ENCODE measurements at places on chromosomes 11 and 22.

DNA sequence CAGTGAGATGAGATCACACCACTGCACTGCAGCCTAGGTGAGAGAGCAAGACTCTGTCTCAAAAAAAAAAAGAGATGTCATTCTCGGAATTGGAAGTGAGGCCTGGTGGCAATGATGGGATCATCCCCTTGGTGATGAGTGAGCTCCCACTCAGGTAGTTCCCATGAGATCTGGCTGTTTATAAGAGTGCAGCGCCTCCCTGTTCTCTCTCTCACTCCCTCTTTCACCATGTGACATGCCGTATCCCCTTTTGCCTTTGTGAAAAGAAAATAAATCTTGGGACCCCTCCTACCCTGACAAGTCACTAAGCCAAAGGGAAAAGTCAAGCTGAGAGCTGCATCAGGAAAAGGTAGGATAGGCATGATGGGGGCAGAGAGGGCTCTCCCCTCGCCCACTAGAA, 28.8 kb downstream of the ZNF70 start:
- DNase-seq, result no peak

DNA sequence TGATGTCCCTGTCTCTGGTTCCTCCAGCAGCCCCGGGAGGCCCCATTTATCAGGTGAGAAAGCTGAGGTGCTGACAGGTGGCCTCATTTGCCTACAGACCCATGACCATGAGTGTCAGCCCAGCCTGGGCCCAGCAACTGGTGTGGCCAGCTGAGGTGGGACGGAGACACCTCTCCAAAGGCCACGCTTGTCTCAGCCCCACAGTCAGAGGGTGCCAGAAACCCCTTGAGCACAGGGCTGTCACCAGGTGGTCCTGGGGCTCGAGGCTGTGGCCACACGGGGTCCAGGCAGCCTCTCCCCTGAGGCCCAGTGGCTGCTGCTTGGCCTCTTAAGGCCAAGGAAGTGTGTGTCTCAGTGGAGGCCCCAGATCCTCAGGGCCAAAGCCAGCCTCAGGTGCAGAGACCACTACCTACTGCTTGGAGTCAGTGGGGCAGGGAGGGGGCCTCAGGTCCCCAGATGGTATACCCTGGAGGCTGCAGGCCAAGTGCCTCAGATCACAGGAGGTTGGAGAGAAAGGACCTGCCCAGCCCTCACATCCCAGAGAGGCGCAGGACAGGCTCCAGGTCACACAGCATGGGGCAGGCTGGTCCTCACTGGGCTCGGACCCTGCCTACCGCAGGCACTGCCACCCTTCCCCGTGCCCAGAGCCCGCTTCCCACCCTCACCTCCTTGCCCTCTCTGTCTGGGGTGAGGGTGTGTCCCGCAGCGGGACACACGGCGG, 11.4 kb downstream of the RAB3IL1 start:
- DNase-seq, result no peak

DNA sequence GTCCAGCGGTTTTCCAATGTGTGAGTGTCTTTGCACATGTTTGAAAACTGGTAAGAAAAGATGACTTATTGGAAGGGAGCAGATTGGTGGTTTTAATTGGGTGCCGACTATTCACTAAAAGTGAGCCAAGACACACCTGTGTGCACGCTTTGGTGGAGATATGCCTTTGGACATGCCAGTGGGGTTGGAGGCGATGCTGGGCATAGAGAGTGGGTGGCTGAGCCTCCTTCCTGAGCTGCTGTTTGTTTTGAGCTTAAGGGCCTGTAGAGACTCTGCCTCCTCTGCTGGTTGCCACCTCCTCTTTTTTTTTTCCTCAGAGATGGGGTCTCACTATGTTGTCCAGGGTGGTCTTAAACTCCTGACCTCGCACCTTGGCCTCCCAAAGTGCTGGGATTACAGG, 9.5 kb downstream of the IGHMBP2 start:
- DNase-seq, result no peak

GRCh38 chr11:104361975-104362374, 198.0 kb upstream of the PDGFD start:
- DNase-seq, result no peak

DNA sequence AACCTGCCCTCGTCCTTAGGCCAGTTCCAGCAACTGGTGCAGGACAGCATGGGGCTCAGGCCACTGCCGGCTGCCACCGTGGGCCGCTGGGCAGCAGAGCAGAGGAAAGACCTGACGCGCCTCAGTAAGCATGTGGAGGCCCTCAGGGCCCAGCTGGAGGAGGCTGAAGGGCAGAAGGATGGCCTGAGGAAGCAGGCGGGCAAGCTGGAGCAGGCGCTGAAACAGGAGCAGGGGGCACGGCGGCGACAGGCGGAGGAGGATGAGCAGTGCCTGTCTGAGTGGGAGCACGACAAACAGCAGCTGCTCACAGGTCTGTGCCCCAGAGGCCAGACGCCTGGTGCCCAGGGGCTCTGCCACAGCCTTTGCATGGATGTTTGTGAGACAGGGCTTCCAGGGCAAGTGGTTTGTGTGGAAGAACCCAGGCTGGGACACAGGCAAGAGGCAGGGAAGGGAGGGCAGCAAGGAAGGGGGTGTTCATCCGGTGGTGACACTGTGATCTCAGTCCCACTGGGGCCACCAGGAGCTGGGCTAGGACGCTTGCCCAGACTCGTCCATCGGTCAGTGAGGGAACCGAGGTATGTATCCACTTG, 13.9 kb downstream of the CCDC157 start:
- DNase-seq, result no peak

DNA sequence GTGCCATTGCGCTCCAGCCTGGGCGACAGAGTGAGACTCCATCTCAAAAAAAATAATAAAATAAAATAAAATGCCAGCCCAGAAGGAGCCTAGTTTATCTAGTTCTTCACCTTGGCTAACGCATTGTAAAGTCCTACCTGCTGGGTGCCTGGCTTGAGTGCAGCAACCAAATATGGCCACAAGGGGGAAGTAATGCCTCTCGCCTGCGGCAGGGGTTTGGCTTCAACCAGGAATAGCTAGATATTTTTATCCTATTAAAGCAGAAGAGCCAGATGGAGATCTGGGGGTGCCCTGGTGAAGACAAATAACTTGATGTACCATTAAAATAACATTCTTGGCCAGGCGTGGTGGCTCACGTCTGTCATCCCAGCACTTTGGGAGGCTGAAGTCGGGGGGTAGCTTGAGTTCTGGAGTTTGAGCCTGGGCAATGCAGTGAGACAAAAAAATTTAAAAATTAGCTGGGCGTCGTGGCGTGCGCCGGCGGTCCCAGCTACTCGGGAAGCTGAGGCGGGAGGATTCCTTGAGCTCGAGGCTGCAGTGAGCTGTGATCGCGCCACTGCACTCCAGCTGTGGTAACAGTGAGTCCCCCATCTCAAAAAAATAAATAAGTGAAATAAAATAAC, 20.6 kb upstream of the PLEKHB1 start:
- peak; percentile 92 for DNase-seq

DNA sequence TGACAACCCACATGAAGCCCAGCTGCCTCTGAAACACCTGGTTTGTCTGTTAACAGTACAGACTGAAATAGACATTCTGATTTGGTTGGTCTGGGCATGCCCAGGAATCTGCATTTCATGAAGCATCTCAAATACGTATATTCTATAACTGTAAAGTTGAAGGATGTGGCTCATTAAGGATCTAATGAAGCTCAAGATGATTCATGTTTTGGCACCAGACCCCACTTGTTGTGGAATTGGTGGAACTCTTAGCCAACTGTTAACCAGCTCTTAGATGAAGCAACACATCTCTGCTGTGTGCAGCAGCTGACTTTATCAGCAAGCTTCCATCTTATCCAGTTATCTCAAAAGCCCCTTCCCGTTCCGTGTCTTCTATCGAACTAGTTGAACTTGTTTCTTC, 232.2 kb downstream of the INSC start:
- DNase-seq, result no peak

- DNase-seq, result no peak
Measured at GRCh38 chr11:126127898-126128297, 65.2 kb upstream of the CDON start.

GRCh38 chr11:21736404-21736803, 456.5 kb upstream of the ANO5 start:
- DNase-seq, result no peak

- no peak for DNase-seq
Measured at GRCh38 chr11:113411536-113411935, 24.0 kb downstream of the ANKK1 start.

DNA sequence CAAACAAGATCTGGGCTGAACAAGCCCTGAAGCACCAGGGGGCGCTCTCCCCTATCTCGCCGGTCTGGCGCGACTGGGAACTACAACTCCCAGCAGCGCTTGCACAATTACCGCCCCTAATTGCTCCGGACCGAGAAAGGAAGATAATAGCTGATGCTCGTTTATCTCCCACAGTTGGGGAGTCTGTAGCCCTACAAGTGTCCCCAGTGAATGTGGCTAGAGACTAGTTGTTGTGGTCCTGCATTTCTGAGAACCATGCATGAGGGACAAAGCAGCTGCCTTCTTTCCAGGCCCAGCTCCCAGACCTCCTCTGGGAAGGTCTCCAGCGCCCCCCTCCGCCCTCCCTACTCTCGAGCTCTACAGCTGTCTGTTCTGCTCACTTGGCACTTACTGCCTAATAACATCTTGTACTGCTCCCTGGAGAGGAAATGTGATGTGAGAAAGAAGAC, 34.4 kb downstream of the NRXN2 start:
- peak; percentile 93 for DNase-seq

DNA sequence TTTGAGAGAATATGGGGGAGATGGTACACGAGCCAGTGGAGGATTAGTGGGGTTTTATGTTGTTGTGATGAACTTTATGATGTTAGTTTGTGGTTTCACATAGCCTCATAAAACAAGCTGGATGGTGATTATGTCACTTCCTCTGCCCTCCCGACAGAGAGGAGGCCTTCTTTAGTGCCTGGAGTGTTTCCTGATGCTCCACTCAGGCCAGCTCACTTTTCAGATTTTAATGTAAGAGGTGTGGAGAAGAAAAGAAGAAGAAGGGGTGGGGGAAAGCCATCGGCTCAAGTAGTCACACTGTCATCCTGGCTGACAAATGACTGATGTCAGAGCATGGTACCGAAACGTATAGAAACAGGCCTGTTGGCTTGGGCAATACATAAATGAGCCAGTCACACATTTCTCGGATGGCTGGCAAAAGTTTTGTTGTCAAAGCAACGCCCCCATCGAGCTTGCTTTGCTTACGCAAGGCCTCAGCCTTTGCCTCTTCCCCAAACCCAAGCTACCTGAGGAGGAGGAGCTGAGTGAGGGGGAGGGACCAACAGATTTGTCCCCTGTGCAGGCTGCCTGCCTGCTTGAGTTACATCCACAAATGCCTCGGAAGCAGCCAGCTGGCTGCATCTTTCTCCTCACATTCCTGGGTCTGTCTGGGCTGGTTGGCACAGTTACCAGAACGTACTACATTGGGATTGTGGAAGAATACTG, at the start of gene HEPHL1:
Gene HEPHL1, plus strand, starts transcription at position 578 of the 705 bp plus-strand sequence. Its CDS starts 15 bp downstream, at position 593.
- DNase-seq, result peak; percentile 25

DNA sequence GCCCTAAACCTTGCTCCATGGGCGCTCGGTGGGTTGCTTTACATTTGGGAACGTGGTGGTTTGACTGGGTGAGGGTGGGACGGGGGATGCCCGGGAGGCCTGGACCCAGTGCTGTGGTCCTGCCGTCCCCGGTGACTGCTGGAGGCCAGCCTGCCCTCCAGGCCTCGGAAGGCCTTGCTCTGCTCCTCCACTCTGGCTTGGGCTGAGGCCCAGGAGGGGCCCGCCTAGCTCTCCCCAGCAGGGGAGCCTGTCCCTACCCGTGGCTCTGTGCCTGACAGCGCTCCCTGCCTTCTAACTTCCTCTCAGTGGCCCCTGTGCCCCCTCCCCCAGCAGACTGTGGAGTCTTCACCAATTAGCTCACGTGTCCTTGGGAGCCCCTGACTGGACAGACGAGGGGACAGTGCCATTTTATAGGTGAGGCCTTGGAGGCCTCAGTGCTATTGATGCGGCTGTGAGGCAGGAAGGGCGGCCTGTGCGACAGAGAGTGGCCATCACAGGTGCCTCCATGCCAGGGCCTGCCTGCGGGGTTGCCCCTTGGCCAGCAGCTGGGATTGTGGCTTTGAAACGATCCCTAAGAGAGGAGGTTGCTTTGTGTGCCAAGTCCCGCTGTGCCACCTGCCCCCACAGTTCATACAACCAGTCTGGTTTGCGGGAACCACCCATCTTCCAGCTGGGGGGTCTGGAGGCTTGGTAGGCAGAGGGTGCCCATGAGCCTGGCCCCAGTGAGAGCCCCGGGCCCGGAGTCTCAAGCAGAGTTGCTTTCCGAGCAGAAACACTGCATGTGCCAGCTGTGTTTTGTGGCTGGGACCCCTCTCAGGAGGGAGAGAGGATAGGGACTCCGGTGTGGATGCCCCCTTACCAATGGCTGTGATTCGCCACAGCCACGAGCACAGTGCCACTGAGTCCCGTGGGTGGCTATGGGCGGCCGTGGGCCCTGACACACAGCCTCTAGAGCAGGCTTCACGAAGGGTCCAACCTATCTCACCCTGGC, 17.7 kb downstream of the TPCN2 start:
- DNase-seq, result no peak

GRCh38 chr11:107307991-107308390, 149.6 kb downstream of the CWF19L2 start:
- no peak for DNase-seq

GRCh38 chr11:63945477-63946163, 6.8 kb downstream of the NAA40 start:
- peak; percentile 79 for DNase-seq

GRCh38 chr11:3166268-3167142, 1.4 kb upstream of the OSBPL5 start:
- DNase-seq, result no peak

- DNase-seq, result no peak
Measured at GRCh38 chr11:23315286-23315685, 455.0 kb upstream of the CCDC179 start.

GRCh38 chr22:22896601-22897000, 9.0 kb downstream of the IGLL5 start:
- DNase-seq, result no peak

DNA sequence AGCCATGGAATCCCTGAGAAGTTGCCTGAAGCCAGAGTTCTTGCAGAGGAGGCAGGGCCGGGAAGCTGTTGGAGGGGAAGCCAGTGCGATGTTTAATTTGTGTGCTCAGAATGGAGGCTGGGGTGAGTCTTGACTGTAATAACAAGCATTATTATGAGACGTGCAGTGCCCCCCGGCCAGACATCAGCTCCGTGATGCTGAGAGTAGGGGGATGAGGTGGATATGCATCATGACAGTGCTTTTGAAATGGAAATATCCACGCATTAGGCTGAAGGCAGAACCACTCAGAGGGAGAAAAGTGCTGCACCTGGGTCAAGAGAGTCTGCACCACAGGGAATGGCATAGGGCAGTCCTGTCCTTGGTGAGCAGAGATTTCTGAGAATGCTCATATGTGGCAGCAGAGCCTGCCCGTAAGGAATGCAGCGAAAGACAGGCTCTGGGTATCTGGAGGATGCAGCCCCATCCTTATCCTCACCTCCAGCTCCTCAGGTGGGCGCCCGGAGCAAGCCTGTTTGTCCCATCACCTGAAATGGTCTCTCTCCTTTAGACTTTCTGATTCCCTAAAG, 37.6 kb upstream of the SEZ6L start:
- no peak for DNase-seq

DNA sequence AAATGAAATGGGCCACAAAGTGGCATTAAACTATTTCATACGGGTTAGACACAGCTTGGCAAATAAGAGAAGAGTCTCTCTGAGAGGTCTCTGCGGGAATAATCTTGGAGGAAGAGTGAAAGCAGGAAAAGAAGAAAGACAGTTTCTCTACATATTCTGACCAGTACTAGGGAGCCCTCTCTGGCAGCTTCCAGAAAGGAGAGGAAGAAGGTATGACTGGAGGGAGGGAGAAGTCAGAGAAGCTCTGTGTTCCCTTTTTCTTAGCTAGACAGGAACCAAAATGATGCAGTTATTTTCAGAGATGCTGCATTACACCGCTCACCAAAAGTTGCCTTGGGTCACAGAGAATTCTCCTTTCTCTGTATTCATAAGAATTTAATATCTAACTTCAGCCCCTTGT, 382.1 kb downstream of the KCNA4 start:
- DNase-seq, result no peak

- DNase-seq, result no peak
Measured at GRCh38 chr11:117412653-117413275, 85.1 kb downstream of the CEP164 start.

Measured in iPS-NIHi11 (cell line).